ENCODE measurements at places on chromosomes 5 and 9.
A peak's percentile ranks its signal among the peaks of the same experiment; 100 is the strongest.

DNA sequence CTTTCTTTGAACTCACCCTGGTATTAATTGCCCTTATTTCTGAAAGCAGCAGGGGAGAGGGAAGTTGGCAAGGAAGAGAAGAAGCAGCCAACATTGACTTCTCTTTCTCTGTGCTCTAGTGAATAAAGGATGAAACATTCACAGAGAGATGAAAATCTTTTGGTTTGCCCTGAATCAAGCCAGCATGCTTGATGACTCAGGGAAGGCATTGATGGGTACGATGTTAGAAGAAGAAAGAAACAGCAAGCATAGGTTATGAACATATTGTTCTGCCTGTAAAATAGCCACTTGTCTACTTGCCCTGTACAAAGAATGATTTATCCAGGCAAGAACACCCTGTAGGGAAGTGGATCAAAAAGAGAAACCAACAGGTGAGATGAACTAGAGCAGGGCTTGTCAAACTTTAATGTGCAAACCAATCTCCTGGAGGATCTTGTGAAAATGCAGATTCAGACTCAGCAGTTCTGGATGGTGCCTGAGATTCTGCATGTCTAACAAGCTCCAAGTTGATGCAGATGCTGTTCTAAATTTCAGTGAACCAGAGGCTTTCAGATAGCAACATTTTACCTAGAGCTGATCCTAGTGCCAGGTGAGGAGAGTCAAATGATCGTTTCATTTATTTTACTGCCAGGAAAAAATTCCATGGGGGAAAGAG lies 586.6 kb upstream of the TLE4 start:
- H3K36me3 ChIP-seq, result no peaks in the 10 kb centered on the region
- no peaks in the 10 kb centered on the region for H3K4me1 ChIP-seq
- no peak for DNase-seq
- H3K27ac ChIP-seq, result no peak overlapping the region
- no peak overlapping the region for H3K4me3 ChIP-seq

GRCh38 chr9:6646293-6646636 lies 736 bp upstream of the GLDC start:
- peaks cover 26% of the 10 kb centered on the region for H3K27me3 ChIP-seq
- H3K27ac ChIP-seq, result no peak overlapping the region
- no peak for DNase-seq
- no peaks in the 10 kb centered on the region for H3K36me3 ChIP-seq
- peaks cover 3% of the 10 kb centered on the region for H3K4me1 ChIP-seq

GRCh38 chr5:151937851-151938250 lies 13.2 kb upstream of the GLRA1 start:
- DNase-seq, result no peak
- no peaks in the 10 kb centered on the region for H3K27me3 ChIP-seq
- no peaks in the 10 kb centered on the region for H3K4me1 ChIP-seq

DNA sequence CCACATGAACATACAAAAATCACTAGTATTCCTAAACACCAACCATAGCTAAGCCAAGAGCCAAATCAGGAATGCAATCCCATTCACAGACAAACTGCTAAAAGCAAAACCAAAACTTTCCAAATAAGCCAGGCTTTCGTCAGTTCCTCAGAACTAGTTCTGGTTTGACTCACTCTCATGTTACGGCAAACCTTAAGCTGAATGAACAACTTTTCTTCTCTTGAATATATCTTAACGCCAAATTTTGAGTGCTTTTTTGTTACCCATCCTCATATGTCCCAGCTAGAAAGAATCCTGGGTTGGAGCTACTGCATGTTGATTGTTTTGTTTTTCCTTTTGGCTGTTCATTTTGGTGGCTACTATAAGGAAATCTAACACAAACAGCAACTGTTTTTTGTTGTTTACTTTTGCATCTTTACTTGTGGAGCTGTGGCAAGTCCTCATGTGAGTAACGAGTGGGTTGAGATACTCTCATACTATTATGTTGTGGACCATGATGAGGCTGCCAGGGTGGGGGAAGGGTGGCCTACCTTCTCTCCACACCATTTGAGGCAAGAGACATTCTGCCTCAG lies at the start of gene PDCD1LG2:
PDCD1LG2 (plus strand) TSS at position 172 of the 572 bp plus-strand sequence. CDS start 12,016 bp downstream, outside the sequence.
- H3K4me1 ChIP-seq, result no peaks in the 10 kb centered on the region
- no peaks in the 10 kb centered on the region for H3K27me3 ChIP-seq
- DNase-seq, result no peak
- H3K27ac ChIP-seq, result peak within 1 kb of the TSS; percentile 52
- no peak within 1 kb of the TSS for H3K4me3 ChIP-seq
- no peaks in the 10 kb centered on the region for H3K36me3 ChIP-seq

- no peaks in the 10 kb centered on the region for H3K4me1 ChIP-seq
- H3K36me3 ChIP-seq, result no peaks in the 10 kb centered on the region
- H3K27ac ChIP-seq, result no peak overlapping the region
- H3K4me3 ChIP-seq, result no peak overlapping the region
- DNase-seq, result no peak
- no peaks in the 10 kb centered on the region for H3K27me3 ChIP-seq
Observed at GRCh38 chr9:7549249-7549648, 250.3 kb downstream of the DMAC1 start.

GRCh38 chr5:58360794-58361193 lies 99.1 kb downstream of the PLK2 start:
- H3K27me3 ChIP-seq, result no peaks in the 10 kb centered on the region
- H3K36me3 ChIP-seq, result no peaks in the 10 kb centered on the region
- H3K4me3 ChIP-seq, result no peak overlapping the region
- H3K27ac ChIP-seq, result no peak overlapping the region

DNA sequence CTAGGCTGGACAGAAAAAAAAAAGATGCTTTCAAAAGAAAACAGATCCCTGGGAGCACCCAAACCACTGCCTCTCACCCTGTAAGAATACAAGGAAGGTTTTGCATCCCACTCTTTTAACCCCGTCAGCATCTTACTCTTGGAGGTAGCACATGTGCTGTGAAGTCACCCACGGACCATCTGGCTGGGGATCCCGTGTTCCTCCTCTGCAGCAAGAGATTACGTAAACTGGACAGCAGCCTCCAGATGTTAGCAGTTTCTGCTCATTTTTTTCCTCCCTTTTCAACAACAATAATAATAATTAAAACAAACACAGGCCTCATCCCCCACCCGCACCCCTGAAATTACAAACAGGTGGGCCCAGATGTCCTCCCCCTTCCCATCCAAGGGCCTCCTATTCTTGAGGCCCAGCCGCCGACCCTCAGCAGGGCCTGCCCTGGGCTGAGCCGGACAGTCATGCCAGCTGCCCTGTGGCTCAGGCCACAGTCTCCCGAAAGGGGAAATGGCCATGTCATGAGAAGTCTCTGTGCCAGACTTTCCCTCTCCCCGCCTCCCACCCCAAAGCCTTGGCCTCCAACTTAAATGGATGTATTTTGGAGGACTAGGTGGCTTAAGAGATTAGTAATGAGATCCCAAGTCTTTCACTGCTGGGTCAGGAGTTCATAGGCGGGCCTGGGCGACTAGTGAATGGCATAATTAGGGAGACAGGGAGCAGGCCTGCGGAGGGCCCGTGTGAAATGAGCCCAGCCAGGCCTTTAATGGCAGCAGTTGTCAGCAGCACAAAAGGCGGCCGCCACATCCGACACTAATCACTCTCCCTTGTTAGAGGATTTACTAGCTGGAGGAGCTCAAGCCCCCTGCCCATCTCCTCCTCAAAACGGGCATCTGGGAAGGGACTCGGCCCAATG lies 165.1 kb downstream of the PAPPA start:
- H3K36me3 ChIP-seq, result no peaks in the 10 kb centered on the region
- no peaks in the 10 kb centered on the region for H3K27me3 ChIP-seq
- no peak overlapping the region for H3K4me3 ChIP-seq
- DNase-seq, result peak; percentile 17
- no peak overlapping the region for H3K27ac ChIP-seq

DNA sequence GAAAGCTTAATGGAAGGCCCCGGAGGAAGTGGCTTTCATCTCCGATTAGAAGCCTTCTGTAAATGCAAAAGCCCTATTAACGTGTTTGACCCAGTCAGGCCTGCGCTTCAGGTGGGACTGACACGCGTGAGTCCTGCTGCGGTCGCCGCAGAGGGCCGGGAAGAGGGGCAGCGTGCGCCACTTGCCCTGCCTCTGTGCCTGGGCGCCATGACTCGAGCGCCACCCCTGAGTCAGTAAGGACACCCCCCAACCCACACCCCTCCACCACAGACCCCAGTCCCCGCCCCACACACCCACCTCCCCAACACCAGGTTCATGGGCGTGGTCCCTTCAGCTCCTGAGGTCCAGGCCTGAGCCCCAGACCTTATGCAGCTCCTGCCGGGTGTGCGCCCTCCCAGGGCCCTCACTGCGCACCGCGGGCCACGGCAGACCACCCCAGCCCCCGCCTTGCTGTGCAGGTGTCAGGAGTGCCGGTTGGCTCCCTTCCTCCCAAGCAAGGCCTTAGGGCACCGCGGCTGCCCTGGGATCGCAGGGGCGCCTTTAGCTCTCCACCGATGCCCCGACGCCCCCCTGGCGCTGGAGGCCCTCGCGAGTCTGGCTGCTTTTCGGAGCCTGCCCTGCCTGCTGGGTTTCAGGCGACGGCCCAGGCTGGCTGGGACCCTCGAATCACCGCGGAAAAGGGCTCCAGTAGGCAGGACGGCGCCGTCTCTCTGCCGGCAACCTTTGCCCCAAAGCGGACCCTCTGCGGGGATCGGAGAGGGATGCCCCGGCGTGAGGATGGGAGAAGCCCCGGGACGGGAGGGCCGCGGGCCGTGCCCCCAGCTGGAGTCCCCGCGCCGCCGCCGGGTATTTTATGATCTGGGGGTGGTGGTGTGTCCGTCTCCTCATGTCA lies 625 bp upstream of the OLFM1 start:
- DNase-seq, result no peak
- no peak overlapping the region for H3K27ac ChIP-seq
- peaks cover 20% of the 10 kb centered on the region for H3K27me3 ChIP-seq
- no peaks in the 10 kb centered on the region for H3K36me3 ChIP-seq

DNA sequence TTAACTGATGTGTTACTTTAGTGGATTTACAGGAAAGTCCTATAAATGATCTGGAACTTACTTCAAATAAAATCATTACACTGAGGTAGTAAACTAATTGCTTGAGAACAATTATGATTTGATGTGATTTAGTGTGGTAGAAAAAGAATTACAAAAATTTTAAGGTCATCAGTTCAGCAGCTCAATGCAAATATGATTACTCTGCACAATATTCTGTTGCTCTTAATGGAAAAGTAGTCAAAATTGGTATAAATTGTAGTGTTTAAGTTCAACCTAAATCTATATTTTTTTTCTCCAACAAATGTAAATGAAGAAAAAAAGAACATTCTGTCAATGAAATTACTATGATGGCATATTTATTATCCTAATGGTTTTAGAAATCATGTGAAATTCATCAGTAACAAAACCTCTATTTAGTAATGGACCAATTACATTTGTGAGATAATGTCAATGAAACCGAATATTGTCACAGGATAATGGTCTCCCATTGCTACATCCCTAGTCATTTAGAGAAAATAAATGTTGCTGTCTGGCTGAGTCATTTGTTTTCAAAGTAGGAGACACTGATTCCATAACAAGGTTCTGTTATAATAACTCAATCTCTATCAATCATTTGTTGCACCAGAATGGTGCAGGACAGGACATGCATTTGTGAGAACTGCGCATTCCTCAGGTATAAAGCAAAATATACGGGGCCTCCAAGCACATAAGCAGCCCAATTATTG lies 177.1 kb downstream of the NFIB start:
- H3K27me3 ChIP-seq, result no peaks in the 10 kb centered on the region
- H3K36me3 ChIP-seq, result peaks cover 5% of the 10 kb centered on the region
- no peak overlapping the region for H3K4me3 ChIP-seq
- no peak for DNase-seq

- no peaks in the 10 kb centered on the region for H3K4me1 ChIP-seq
- H3K36me3 ChIP-seq, result no peaks in the 10 kb centered on the region
- H3K27me3 ChIP-seq, result no peaks in the 10 kb centered on the region
- no peak overlapping the region for H3K27ac ChIP-seq
- H3K4me3 ChIP-seq, result no peak overlapping the region
- DNase-seq, result no peak
Observed at GRCh38 chr5:96227957-96228356, 205.1 kb downstream of the PCSK1 start.

GRCh38 chr9:114641967-114642366 lies 15.6 kb downstream of the TEX53 start:
- no peak for DNase-seq
- no peak overlapping the region for H3K4me3 ChIP-seq
- H3K36me3 ChIP-seq, result no peaks in the 10 kb centered on the region
- H3K4me1 ChIP-seq, result no peaks in the 10 kb centered on the region
- no peaks in the 10 kb centered on the region for H3K27me3 ChIP-seq

GRCh38 chr9:4435197-4435596 lies 55.1 kb upstream of the SLC1A1 start:
- no peaks in the 10 kb centered on the region for H3K36me3 ChIP-seq
- H3K4me1 ChIP-seq, result no peaks in the 10 kb centered on the region
- no peak for DNase-seq
- H3K27me3 ChIP-seq, result no peaks in the 10 kb centered on the region
- no peak overlapping the region for H3K4me3 ChIP-seq

DNA sequence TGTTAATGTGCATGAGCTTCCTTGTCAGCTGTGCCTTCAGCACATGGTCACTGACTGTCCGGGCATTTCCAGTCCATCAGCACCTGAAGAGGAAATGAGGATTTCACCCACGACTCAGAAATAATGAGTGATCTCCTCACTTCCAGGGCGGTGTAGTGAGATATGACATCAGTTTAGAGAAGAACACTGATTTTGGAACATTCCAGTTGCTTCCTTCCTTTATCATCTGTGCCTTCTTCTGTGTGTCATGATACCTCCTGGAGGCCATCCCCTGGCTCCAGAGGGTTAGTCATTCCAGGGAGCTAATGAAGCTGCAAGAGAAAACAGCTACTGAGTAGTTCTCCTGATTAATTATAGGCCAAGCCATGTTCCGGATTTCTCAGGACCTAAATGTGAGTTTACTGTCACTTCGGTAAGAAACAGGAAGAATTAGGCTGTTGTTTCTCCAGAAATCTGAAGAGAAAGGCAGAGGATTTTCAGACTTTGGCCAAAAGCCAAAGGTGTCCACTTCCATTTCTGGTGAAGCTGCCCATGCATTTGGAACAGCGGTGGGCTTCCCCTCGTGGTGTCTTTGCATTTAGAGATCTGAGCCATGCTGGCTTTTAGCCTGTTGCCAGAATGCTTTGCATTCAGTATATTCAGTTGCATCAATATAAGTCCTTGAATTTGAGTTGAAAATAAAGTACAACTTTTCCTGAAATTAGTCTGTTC lies 161.3 kb upstream of the OTULINL start:
- DNase-seq, result no peak
- no peak overlapping the region for H3K4me3 ChIP-seq
- H3K4me1 ChIP-seq, result no peaks in the 10 kb centered on the region
- H3K27me3 ChIP-seq, result no peaks in the 10 kb centered on the region
- H3K36me3 ChIP-seq, result peaks cover 18% of the 10 kb centered on the region

- H3K27me3 ChIP-seq, result no peaks in the 10 kb centered on the region
- H3K4me1 ChIP-seq, result no peaks in the 10 kb centered on the region
- DNase-seq, result no peak
- no peaks in the 10 kb centered on the region for H3K36me3 ChIP-seq
- H3K27ac ChIP-seq, result no peak overlapping the region
- H3K4me3 ChIP-seq, result no peak overlapping the region
Observed at GRCh38 chr9:2655411-2655901, 33.9 kb downstream of the VLDLR start.

DNA sequence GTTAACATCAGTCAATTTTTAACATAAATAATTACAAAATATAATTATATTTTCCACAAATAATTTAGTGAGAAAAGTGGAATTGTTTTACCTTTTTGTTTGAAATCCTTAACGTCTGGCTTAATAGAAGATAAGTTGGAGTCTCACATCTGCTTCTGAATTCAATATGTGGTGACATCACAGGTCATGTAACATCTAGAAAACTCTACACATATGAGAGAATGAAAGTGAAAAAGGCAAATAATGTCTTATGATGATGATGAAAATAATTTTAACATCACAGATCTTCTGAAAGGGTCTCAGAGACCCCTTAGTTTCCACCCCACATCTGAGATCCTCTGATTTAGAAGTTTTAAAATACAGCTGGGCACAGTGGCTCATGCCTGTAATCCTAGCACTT lies 81.5 kb downstream of the PRKACG start:
- no peak for DNase-seq
- no peaks in the 10 kb centered on the region for H3K36me3 ChIP-seq
- H3K4me3 ChIP-seq, result no peak overlapping the region
- no peak overlapping the region for H3K27ac ChIP-seq
